ENCODE measurements at places on chromosomes 11 and 22. TPM values are rescaled to one million over a fixed set of nuclear protein-coding genes. Genes with fewer than 3 reads are reported as not detected.

DERL3 gene
- total RNA-seq: 0.43 TPM

LGALS12 gene
- total RNA-seq: 0.11 TPM

SMIM35 gene
- total RNA-seq: not detected

ABCC8 gene
- total RNA-seq: 0.26 TPM

ANO1 gene
- total RNA-seq: 0.43 TPM

CARD18 gene
- total RNA-seq: not detected

RBMXL2 gene
- not detected for total RNA-seq

TRIM6 gene
- 9.4 TPM for total RNA-seq
